ENCODE measurements at places on chromosomes 2 and 18.

- no peak for DNase-seq
These were observed 138.5 kb downstream of the COL4A4 start for GRCh38 chr2:227025510-227025909.

GRCh38 chr18:66533693-66534092 is 70.2 kb downstream of the CDH19 start:
- no peak for DNase-seq

DNA sequence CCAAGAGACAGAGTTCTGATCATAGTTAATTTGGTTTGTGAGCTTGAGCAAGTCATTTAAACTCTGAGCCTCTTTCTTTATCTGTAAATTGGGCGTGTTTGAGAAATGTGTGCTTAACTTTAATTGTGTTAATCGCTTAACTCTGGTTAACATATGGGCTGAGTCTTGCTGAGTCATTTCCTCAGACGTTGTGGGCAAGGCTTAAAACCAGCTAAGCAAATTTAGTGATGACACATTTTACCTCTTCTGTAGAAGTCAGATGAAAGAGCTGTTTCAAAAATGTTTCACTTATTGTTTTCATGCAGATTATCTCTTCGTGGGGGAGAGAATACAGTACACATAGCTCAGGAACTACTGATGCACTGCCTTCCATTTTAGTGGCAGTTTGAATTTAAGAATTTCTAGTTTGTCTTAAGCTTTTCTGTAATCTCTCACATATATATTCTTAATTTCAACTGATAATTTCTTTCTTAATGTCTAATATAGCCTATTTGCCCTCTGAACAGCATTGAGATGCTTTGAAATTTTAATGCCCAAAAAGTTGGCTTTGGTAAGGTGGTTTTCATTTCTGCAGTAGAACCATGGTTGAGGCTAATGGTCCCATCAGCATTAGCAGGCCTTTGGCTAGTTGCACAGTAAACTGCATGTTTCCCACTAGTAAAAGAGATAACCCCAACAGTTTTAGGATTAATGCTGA is 34.9 kb downstream of the RAB10 start:
- DNase-seq: peak; percentile 12

- no peak for DNase-seq
These were observed 487.2 kb upstream of the GCFC2 start for GRCh38 chr2:76197842-76198448.
